ENCODE measurements at places on chromosomes 7 and 10.

GRCh38 chr10:118925404-118926071 is 104.0 kb upstream of the NANOS1 start:
- no peak for DNase-seq

GRCh38 chr10:372566-372965 is 237.3 kb downstream of the ZMYND11 start:
- no peak for DNase-seq

GRCh38 chr7:935164-935873 is 19.2 kb downstream of the ADAP1 start:
- DNase-seq, result no peak

- no peak for DNase-seq
Observed at GRCh38 chr10:29859521-29860130, 199.8 kb downstream of the JCAD start.

GRCh38 chr7:123783820-123784219 is 35.0 kb upstream of the WASL start:
- DNase-seq, result no peak

DNA sequence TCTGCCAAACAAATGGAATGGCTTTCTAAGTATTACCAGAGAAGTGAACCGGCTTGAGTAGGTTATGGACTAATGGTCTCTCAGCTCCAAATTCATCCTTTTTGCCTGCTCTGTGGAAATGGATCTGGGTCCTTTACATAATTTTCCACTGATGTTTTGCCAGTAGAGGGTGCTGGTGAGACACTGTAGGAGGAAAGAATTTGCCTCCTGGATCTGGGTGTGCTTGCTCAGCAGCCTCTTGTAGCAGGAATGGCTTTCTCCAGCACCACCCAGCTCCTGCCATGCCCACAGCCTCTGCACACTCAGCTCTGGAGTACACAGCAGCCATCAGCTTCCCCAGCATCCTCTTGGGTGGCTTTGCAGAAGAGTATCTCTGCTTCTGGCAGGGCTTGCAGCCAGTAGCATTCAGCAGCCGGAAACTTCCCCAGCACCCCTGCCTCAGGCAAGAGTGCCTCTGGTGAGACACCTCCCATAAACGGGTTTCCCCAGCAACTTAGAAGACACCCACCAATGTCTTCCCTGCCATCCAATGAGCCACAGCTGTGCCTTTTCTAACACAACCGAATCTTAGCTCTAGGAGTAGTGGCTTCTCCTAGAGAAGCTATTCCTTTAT is 235.0 kb upstream of the PLPP4 start:
- peak; percentile 30 for DNase-seq

GRCh38 chr7:50342616-50343114 is 38.1 kb downstream of the IKZF1 start:
- DNase-seq, result no peak

GRCh38 chr10:119162452-119163092 is 2.9 kb downstream of the SFXN4 start:
- DNase-seq, result no peak

Measured in erythroblast (primary cell).